Activated CD4-positive, alpha-beta T cell treated with anti-CD3 and anti-CD28 coated beads, Interleukin-2, Interleukin-6, amounts not matched to agents 100 ng/mL and 50 ng/mL, durations not matched to agents 16 hours and 8 hours (primary cell): ENCODE measurements at places on chromosomes 3 and 15.

GRCh38 chr15:65336493-65337435 is 32.3 kb downstream of the RNU5B-1 start:
- no peak for DNase-seq

- no peak for DNase-seq
These were observed 69.7 kb downstream of the SCN5A start for GRCh38 chr3:38579551-38580449.

GRCh38 chr3:188259191-188259590 is 105.2 kb downstream of the LPP start:
- DNase-seq, result no peak

GRCh38 chr3:150798122-150798618 is 35.2 kb upstream of the SIAH2 start:
- DNase-seq, result no peak

GRCh38 chr3:25820816-25821486 is 31.1 kb downstream of the OXSM start:
- DNase-seq, result no peak

- peak; percentile 17 for DNase-seq
These were observed 12.0 kb downstream of the NFKBIZ start for GRCh38 chr3:101861212-101861788.

DNA sequence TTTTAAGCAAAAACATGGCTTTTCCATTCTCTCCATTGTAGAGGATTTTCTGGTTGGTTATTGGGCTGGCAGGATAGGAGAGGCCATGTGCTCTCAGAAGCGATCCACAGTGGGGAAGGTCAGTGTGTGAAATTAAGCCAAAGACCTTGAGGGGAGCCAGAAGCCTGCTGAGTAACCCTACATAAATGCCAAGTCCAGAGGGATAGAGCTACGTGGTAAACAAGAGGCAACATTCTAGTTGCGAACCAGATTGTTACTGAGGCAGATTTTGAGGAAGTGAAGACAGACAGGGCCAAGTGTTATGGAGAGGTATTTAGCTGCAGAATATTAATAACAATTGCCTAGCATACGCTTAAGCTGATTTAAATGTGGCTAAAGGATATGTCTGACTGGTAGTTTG is 592.8 kb upstream of the GBE1 start:
- no peak for DNase-seq

DNA sequence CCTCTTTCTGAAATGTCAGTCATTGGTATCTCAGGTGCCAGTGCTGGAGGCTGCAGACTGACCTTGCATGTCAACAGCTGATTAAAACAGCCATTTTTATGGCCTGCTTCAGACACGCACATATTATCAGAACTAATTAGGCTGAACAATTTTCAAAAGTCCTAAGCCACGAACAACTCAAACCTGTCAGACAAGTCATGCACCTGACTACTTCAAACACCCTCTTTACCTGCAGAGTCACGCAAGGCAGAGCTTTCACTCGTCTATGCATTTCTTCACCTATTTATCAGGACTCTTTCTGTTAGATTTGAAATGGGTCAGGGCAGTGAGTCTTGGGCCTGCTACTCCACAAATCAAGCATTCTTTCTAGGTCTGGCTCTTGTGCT is 26.7 kb downstream of the CLK3 start:
- no peak for DNase-seq

GRCh38 chr3:40660554-40660953 is 135.8 kb downstream of the ZNF621 start:
- no peak for DNase-seq

GRCh38 chr3:64554096-64554920 is 133.5 kb downstream of the ADAMTS9 start:
- DNase-seq, result no peak

- DNase-seq, result no peak
These were observed 13.3 kb upstream of the PXYLP1 start for GRCh38 chr3:141218162-141218835.

- no peak for DNase-seq
These were observed 511.3 kb downstream of the FGF12 start for GRCh38 chr3:192216067-192216466.

GRCh38 chr3:142211034-142211433 is 14.4 kb downstream of the GK5 start:
- peak; percentile 9 for DNase-seq

DNA sequence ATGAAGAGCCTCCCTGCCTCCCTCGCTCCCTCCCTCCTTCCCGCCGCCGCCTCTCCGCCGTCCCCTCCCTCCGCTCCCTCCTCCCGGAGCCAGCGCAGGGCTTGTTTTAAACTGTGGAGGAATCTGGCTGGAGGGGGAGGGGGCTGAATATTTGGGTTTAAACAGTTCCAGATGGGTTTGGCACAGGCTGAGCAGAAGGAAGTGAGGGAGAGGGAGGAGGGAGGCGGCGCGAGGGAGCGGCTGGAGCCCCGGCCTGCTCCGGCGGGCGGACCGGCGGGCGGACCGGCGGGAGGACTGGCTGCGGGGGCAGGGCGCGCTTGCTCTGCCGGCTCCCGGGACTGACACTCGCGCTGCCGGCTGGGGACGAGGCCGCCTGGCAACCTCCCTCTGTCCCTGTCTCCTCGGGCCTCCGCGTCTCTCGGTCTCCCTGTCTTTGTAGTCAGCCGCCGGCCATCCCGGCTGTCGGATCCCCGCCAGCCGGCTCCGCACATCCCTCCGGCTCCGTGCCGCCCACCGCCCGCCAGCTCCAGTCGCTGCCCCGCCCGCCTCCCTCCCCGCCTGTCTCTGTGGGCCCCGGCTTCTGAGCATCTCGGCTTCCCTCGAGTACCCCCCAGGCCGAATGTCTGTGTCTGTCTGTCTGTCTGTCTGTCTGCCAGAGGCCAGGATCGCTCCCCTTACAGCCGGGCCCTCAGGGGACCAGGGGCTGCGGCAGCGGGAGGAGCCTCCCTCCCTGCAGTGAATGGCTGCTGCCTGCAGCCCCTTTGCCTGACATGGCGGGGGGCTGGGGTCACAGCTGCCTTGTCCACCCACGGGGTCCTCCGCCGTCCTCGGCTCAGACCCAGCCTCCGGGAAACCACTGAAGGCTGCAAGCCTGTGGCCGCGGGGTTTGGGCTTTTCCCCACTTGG is 7.6 kb downstream of the EPHB3 start:
- DNase-seq, result no peak

- DNase-seq, result no peak
These were observed 83.6 kb upstream of the SPATA12 start for GRCh38 chr3:56976651-56977560.

- DNase-seq, result no peak
These were observed 17.4 kb downstream of the PXYLP1 start for GRCh38 chr3:141249041-141249440.

DNA sequence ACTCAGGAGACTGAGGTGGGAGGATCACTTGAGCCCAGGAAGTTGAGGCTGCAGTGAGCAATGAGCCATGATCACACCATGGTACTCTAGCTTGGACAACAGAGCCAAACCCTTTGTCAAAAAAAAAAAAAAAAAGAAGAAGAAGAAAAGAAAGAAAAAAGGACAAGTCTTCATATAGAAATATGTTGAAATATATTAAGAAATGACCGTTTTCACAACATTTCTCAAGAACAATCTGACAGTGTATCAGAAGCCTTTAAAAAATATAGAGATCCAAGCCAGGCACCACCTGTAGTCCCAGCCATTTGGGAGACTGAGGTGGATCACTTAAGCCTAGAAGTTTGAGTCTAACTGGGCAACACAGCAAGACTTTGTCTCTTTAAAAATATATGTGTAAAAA is 29.5 kb upstream of the SEMA4B start:
- no peak for DNase-seq

DNA sequence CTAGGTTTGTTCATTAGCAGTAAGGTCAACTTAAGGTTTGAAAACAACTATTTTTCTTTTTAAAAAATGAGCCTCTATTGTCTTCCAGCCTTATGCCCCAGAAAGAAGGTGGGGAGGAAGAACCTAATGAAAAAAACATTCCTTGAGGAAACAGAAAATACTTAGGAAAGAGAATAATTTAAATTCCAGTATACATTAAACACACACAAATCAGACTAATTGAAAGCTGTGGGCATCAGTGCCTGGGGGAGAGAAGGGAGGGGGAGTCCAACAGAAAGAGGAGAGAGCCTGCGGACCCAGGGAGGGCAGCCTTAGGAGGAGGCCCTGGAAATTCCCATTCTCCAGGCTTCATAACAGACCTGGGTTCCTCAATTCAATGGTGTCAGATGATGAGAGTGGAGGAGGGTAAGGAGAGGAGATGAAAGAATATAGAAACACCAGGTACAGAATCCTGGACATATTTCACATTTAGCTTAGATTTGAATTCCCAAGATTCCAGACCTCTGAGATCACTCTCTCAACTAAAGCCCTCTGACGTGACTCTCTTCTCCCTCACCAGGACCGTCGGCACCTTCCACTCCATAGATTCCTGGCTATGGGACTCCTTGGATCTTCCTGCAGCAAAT is 320.5 kb upstream of the UMPS start:
- no peak for DNase-seq

DNA sequence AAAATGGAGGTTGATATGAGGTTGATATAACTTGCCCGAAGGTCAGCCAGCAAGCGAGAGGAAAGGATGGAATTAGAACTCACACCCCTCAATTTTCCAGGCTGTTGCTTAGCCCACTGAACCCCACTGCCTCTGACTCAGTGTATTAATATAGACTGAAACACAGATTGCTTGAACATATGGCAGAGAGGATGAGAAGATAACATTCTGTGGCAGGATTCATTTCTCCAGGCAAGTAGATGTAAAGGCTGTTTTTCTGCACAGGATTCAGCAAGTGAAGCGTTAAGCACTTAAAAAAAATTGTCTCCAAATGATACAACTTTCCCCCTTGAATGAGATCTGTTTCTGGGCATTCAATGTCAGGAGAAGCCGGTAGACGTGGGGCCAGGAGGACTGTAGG is 335.2 kb downstream of the GAP43 start:
- DNase-seq, result no peak

- DNase-seq, result no peak
These were observed 323.4 kb upstream of the PLSCR5 start for GRCh38 chr3:146928421-146929059.
